ENCODE measurements at places on chromosomes 12 and 14.

DNA sequence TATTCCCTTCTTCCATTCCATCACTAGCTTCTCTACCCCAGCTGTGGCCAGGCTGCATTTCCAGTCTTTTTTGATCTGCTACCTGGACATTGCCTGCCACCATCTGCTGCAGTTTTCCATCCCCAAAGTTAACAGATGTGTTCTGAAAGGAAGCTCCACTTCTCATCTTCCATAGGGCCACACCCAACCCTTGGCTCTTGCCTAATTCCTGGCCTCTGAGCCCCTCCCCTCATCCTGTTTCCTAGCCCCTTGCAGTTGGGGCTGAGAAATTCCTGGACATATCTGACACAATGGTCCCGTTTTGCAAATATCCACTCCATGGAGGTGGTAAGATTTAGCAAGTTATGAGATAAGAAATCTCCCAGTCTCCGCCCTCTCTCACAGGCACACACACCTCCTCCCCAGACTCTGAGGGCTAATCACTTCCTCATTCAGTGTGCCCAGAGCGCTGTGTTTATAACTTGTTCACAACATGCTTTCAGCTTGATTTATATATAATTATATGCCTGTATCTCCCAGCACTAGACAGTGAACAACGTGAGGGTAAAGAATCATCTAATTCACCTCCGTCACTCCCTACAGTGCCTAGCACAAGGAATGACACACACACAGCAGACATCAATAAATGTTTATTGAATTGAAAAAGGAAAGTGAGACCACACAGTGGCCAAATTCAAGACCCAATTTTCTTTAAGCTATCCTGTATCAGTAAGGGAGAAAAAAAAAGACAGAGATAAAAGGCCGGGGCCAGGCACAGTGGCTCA lies 13.4 kb downstream of the SMUG1 start:
- DNase-seq: no peak

DNA sequence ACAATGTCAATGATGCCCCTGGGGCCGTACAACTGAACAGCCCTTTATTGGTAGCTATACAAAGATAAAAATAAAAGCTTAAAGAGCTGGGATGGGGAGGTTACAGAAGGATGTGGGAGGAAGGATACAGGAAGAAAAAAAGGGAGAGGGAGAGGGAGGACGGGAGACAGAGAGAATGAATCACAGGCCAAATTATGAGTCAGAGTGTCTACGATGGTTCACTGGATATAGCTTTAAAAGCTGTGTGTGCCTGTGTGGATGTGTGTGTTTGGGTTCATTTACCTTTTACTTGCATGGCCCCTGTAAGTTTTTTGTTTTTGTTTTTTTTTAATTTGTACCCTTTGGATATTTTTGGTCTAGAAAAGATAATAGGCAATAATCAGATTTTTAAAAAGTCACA lies 111.9 kb downstream of the CCDC60 start:
- no peak for DNase-seq

DNA sequence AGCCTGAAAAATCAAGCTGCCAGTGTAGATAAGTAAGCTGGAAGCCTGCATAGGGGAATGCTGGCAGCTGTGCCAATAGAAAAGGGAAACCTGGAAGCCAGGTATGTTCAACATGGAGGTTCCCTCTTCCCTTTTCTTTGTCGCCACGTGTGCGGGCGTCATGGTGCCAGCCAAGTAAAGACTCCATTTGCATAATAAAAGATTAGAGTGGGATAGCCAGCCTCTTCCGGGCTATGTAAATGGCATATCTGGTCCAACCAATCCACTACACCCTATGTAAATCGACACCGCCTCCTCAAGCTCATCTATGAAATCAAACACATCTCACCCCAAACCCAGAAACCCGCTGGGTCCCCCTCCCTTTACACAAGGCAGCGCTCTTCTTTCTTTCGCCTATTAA lies 5.6 kb upstream of the ADGRD1 start:
- no peak for DNase-seq

GRCh38 chr14:99664058-99664936 lies 19.4 kb downstream of the HHIPL1 start:
- no peak for DNase-seq

DNA sequence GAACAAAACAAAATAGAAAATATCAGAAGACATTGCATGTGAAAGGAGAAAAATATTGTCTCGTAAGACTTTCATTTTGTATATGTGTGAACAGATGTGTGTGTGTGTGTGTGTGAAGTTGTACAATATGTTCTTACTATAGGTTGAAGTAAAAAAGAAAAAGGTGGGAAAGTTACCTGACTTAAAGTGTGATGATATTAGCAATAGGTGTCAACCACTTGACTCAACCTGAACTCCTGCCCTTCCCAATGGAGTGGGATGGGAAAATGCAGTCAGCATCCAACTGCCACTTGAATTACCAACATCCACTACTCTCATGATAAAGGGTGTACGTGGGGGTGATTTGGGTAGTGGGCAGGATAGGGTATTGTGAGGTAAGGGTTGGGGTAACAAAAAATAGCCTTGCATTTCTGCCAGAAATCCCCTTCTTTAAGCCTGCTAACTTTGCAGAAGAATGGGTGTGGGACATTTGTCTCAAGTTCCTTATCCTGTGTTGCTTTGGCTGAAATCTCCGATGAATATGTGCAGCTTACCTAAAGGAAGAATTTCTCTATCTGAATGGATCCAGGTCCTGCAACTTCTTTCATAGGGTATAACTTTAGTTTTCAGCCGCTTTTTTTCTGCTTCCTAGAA lies 181.6 kb downstream of the CHST11 start:
- no peak for DNase-seq

GRCh38 chr12:3493859-3494176 lies 2.8 kb downstream of the PRMT8 start:
- no peak for DNase-seq

- no peak for DNase-seq
Measured at GRCh38 chr12:106091446-106091820, 47.3 kb downstream of the NUAK1 start.

DNA sequence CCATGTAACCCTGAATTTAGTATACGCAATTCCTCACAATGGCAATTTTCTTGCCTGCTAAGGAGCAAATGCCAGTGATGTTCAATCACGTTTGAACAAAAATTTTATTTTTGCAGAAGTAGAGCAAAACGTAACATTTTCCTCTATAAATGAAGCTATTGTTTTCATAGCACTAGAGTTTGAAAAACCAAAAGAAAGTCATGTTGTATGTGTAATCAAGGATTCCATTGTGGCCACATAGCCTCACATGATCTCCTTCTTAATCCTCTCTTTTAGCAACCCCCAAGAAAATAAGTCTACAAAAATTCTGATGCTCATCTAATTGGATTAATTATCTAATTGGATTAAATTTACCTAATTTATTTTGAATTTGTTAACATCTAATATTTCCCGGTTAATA lies 1217.4 kb upstream of the FLRT2 start:
- no peak for DNase-seq

GRCh38 chr14:102777711-102778337 lies 575 bp downstream of the TRAF3 start:
- no peak for DNase-seq

DNA sequence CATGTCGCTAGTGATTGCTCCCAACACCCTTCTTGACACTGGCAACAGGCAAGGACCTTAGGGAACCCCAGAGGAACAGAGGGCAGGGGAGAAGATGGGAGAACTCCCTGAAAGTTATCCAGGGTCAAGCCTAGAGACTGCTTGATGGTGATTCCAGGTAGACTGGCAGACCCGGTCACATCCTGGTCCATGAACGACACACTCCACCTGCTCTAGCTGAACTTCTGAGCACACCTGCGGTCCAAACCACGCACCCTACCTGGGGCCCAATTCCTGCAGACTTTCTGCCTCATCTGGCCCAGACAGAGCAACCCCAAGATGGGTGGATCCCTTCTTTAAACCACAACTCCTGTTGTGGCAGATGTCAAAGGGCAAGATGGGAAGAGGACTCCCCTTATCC lies 34.2 kb downstream of the NCKAP5L start:
- no peak for DNase-seq

DNA sequence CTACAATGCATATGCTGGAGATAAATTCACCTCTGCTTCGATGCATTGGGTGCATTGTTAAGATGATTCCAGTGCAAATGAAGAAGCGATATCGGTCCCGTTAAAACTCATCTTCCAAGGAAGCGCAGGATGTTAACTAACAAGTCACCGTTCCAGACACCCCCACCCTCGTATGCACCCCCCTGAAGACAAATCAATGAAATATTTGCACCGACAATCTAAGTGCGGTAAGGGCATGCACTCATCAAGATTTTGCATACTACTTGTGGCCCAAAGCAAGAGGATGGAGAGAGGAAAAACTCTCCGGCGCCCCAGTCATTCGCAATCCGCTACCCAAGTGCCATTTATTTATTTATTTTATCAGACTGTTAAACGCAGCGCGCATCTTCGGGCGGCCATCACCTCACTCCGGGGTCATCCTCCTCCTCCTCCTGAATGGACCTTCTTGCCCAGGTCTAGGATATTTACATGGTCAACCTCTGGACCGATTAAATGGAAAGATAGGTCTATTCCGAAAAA lies 1.2 kb downstream of the NOVA1 start:
- DNase-seq: no peak
